ENCODE measurements at places on chromosomes 6 and 20.

GRCh38 chr6:148538261-148539190, 195.9 kb downstream of the SASH1 start:
- no peak for DNase-seq

- no peak for DNase-seq
Observed at GRCh38 chr6:15253203-15254022, 7.5 kb downstream of the JARID2 start.

DNA sequence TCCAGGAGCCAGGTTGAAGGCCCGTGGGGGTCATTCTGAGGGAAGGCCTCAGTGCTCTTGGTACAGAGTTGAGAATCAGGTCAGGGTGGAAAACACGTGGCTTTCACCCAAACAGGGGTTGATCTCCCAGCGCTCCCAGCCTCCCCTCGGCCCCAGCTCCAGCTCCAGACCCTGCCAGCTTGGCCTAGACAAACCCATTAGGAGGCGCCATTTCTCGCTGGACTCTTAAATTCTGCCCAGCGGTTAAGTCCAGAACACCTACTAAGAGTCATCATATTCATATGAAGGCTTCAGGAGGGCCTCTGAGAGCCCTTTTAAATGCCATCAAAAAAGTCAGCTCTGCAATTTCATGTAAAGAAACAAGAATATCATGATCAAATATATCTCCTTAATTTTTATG, 158.0 kb upstream of the RIN2 start:
- DNase-seq: no peak

DNA sequence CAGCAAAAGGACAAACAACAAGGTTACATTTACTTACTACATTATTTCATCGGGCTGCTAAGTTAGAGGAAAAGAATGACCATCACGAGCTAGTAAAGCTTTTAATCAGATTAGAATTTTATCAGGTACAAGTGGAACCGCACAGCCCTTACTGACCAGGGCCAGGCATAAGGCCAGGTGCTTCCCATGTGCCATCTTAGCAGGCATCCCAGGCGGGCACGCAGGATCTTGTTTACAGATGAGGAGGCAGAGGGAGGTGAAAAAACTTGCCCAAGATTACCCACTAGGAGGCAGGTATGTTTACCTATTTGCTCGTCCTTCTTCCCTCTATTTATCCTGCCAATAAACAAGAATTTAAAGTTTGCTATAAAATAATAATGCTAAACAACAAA, 10.7 kb downstream of the EZR start:
- no peak for DNase-seq

GRCh38 chr6:28841290-28841689, 82.5 kb downstream of the TRIM27 start:
- peak; percentile 1 for DNase-seq

DNA sequence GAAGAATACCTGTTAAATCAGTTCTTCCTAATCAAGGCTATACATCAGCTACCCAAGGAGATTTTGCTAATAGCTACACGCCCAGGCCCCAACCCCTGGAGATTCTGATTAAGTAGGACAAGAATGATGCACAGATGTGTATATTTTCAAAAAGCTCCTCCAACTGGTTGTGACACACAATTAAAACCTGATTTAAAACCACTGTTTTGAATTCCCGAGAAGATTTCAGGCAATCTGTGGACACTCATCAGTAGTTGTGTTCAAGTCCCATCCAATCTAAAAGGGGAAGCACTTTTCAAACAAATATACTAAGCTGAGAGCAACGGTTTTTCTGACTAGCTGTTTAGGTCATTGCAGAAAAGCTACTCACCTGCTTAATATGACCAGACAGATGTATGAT, 118.9 kb upstream of the NHSL1 start:
- no peak for DNase-seq
